Stomach (tissue), 19 donors: ENCODE measurements at places on chromosomes 2 and 18.

DNA sequence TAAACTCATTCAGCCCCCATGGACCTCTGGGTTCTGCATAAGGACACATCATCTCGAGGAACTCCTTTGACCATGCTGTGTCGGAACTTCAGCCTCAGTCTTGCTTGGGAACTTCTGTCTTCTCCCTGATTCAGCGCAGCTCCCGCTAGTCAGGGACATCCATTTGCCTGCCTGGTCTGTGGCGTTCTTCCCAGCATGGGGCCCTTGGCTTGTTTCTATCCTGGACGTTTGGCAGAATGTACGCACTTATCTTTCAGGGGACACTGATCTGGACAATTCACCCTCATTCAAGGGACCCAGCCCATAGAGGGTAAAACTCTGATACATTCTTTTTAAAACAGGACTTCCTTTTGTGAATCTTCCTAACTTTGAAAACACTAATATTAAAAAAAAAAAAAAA, 75.8 kb upstream of the WIPF1 start:
- DNase-seq = no peak

DNA sequence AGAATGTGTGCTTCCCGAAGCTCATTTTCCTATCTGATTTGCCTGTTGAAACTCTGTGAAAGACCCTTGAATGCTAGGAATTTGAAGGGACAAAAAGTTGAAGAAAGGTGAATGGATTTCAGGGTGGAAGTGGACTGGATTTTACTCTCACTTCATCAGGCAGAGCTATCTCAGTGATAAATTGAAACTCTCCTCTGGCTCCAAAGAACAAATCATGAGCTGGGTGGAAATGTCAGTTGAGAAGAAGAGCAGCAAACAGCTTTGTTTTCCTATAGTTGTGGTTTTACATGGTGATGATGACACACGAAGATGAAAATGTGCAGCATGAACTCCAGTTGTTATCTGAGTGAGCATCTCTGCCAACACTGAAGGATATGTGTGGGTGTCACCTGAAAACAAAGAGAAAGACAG, 34.4 kb downstream of the CD28 start:
- DNase-seq = no peak

DNA sequence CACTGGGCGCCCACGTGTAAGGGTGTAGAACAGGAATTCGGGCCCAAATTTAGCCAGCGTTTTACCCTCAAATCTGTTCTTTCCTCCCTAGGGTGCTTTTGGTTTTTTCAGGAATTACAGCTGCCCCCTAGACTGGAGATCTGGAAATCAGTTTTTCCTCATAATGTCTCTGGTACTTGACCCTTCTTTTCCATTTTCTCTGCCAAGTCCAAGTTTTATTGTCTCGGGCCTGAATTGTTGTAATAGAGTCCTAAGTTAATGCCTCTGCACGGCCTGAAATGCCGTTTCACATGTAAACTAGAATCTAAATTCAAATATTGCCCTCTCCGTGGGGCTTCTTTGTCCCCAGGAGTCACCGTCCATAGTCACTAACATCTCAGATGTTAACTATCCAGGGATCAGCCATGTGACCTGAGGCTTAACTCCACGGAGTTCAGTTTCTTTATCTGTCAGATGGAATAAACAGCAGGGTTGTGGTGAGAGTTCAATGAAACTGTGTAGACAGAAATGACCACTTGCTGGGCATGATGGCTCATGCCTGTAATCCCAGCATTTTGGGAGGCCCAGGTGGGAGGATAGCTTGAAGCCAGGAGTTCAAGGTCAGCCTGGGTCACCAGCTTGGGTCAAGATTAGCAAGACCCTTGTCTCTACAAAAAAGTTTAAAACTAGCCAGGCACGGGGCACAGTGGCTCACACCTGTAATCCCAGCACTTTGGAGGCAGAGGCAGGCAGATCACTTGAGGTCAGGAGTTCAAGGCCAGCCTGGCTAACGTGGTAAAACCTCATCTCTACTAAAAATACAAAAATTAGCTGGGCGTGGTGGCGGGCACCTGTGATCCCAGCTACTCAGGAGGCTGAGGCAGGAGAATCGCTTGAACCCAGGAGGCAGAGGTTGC, 12.7 kb upstream of the CABLES1 start:
- no peak for DNase-seq

- DNase-seq = no peak
These were observed 56.5 kb downstream of the TET3 start for GRCh38 chr2:74041182-74041581.

DNA sequence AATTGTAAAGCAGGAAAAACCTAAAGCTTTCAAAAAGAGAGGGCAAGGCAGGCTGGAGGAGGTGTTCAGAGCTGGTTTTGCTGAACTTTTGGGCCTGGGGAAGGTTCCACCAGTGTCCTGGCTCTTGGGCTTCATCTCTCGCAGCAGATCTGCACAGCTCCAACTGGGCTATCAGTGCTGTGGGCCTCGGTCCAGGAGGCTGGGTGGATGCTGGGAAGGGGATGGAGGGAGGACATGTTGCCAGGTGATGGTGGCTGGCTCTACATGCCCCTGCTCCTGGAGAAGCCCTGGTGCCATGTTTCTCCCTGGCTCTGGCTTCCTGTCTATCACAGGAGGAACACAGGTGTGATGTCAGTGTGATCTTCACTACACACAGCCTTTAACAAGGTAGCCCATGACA, 187.1 kb downstream of the SH3RF3 start:
- DNase-seq = no peak

DNA sequence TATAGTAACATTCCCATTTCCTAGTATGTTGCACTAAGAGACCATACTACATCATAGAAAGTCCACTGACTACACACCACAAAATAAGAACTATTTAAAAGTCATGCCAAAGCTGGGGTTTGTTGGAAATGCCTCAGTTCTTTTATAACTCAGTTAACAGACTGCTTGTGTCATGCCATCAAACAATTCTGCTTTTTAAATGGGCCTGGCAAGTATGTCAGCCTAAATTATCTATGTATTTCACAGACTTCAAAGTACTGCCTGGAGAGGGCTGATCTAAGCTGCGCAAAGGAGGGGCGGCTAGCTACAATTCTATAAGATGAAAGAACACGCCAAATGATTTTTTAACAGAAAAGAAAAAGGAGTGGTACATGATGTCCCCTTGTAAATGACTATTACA, 49.6 kb downstream of the FARSB start:
- no peak for DNase-seq

- no peak for DNase-seq
These were observed 3.0 kb upstream of the IL1A start for GRCh38 chr2:112787294-112787693.

GRCh38 chr2:22893761-22894517, 491.0 kb upstream of the KLHL29 start:
- no peak for DNase-seq

- DNase-seq = no peak
These were observed 92.7 kb upstream of the FN1 start for GRCh38 chr2:215528555-215528954.

GRCh38 chr18:12858991-12859390, 25.0 kb downstream of the PTPN2 start:
- peak; percentile 18 for DNase-seq

- DNase-seq = no peak
These were observed 28.3 kb downstream of the ZAP70 start for GRCh38 chr2:97741686-97742085.

DNA sequence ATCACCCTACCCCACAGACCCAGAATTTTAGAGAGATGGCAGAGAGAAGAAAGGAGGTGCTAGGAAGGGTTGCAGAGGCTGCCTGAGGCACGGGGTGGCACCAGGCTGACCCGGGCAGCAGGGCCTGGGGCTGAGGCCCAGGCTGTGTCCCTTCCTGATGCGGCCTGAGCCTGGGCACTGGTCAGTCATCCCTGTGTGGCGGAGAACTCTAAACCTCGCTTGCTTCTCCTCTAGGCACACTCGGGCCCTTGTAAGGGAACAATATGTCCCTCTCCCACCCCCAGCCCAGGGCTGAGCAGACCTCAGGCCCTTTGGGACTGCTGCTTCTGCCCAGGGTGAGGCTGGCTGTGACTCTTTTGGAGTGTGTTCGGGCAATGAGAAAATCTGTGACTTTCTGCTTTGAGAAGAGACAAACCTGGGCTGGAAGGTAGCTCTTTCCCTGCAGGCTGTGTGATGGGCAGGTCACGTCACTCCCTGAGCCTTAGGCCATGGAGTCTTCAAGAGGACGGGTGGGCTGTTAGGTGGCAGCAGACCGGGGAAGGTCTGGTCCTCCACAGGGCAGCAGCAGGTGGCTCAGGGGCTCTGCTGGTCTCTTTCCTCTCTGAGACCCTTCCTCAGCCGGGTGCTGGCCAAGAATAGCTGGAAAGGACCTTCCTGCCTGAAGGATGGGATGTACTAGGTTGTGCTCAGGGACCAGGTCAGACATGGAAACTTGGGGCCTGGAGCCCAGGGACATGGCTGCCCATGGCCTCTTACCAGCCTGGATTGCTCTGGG, 96.8 kb downstream of the GLI2 start:
- no peak for DNase-seq

DNA sequence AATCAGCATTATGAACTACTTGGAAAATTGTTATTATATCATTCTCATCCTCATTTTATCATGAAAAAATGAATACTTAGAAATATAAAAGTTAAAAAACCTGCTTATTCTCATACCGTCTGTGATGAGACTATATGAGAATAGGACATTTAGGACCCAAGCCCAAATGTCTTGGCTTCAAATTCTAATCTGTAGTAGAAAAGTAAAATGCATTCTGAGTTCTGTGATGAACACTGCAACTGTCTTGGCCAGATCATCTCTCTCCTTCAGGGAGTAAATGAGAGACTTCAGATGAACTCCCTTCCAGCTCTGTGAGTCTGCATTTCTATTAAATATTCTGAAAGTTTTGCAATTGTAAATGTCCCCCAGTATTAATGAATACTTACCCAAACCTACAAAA, 940.7 kb upstream of the KLHL29 start:
- no peak for DNase-seq

DNA sequence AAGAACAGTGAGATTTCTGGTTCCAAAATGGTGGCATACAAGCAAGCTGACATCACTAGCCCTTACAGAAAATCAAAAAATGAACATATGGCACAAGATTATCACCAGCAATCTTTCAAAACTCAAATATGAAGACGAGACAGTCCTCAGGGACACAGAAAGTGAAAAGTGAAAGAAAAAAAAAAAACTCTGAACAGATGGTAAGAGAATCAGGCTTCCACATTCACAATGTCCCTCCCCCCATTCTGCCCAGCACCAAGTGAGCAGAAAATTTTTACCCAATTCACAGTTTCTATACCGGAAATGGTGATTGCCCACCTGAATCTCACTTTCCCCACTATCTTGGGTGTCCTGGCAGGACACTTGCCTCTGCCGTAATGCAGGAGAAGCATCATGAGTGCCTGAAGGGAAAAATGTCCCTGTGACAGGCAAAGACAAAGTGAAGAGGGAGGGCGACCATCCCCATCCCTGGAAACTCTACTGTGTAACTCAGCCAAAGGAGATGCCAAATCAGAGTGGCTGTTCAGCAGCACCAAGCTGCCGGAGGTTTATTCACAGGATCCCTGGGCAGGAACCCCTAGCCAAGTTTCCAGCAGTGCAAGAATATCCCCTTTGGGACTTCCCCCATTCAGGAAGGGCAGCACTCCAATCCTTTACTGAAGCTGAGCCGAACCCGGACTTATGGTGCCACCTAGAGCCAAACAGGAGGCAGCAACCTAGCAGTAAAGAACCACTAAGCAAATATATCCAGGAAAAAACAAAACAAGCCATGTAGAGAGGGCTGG, 312.2 kb downstream of the LRATD1 start:
- no peak for DNase-seq

GRCh38 chr18:29912351-29912750, 1130.2 kb downstream of the DSC3 start:
- no peak for DNase-seq

- DNase-seq = no peak
These were observed 16.4 kb upstream of the CYS1 start for GRCh38 chr2:10096641-10097040.

DNA sequence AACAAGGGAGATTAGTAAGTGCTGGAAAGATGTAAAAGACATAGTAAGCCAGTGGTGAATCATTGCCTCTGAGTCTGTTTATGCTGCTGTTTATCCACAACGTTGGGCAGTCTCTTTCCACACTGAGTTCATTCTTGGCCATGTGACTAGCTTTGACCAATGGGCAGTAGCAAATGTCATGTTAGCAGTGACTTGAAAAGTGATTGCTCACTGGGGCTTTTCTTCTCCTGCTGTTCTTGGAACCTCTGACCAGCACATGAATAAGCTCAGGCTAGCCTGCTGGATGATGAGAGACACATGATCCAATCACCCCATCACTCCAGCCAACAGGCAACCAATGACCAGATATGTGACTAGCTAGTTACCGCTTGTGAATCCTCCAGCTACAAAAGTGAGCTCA, 360.4 kb downstream of the SLC4A3 start:
- no peak for DNase-seq

DNA sequence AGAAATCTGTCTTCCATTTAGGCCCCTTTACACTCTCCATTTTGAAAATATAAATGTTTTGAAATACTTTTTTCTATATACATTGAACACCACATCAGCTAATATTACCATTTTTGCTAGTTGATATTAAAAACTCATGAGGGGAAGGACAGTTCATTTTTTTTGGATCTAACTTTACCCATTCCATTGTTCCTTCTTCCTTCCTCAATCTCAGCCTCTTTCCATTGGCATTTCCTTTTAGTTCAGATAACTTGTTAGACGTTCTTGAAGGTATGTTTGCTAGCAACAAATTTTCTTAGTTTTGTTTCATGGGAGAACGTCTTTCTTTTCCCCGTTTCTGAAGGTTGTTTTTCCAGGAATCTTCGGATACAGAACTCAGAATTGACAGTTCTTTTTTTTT, 759.0 kb downstream of the SOCS6 start:
- no peak for DNase-seq

DNA sequence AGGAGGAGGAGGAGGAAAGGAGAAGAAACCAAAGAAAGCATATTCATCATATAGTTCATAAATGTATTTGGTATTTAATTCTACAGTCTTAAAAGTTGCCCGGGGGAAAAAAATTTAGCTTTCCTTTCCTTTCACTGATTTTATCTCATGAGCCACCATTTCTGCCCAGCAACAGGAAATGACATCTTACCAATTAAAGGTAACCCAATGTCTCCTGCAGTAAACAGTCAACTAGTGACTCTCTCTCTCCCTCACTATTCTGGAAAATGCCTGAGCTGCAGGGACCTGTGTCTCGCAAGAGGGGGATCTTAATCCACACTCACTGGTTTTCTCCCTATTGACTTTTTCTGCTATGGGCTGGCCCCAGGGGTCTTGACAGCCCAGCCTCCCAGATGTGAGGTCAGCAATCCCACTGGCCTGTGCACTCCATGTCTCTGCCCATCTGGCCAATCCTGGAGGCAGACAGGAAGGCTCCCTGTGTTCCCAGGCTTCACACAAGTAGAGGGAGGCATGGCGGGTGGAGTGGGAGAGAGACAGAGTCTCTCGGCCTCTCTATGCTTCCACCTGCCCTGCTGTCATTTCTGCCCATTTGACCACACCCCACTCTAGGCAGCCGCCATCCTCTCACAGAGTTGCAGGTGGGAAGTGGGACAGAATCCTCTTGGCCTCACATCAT, 85.4 kb upstream of the CABLES1 start:
- DNase-seq = no peak

DNA sequence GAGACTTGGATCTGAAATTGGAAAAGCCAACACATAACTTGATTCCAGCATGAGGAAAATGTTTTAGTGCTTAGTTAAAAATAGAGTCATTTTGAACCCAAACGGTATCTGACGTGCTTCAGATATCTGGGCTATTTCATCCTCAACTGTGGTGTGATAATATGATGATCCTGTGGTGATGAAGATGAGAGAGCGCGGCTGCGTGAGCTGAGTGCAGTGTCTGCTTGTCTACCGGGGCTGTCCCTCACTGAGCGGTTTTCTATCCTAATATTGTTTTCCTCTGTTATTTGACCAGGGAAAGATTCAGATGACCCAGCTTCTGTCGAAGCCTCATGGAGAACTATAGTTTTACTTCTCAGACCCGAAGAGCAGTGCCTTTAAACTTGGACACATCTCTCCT, 5.8 kb downstream of the TWIST2 start:
- no peak for DNase-seq
